ENCODE measurements at places on chromosomes 13 and 19. TPM values are rescaled to one million over a fixed set of nuclear protein-coding genes. Genes with fewer than 3 reads are reported as not detected.
A peak's percentile ranks its signal among the peaks of the same experiment; 100 is the strongest.

DNA sequence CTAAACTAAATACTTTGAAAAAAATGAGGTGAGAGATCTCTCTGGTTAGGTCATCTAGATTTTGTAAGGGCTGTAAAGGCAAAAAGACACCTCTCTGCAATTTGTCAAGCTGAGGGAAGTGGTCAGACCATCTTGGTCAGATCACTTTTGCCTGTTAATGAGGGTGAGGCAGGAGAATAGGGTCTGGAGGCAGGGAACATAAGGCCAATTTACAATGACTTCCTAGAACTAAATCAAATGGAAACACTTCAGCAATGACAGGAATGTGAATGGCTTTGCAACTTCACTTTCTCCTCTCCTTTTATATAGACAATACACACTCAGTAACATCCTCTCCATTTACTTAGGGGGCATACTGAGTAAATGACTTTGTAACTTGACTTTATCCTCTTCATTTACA, 1653.4 kb downstream of the SLITRK5 start:
- DNase-seq, result no peak

GRCh38 chr19:46367426-46367825, 20.5 kb downstream of the PPP5C start:
- no peak for DNase-seq

DNA sequence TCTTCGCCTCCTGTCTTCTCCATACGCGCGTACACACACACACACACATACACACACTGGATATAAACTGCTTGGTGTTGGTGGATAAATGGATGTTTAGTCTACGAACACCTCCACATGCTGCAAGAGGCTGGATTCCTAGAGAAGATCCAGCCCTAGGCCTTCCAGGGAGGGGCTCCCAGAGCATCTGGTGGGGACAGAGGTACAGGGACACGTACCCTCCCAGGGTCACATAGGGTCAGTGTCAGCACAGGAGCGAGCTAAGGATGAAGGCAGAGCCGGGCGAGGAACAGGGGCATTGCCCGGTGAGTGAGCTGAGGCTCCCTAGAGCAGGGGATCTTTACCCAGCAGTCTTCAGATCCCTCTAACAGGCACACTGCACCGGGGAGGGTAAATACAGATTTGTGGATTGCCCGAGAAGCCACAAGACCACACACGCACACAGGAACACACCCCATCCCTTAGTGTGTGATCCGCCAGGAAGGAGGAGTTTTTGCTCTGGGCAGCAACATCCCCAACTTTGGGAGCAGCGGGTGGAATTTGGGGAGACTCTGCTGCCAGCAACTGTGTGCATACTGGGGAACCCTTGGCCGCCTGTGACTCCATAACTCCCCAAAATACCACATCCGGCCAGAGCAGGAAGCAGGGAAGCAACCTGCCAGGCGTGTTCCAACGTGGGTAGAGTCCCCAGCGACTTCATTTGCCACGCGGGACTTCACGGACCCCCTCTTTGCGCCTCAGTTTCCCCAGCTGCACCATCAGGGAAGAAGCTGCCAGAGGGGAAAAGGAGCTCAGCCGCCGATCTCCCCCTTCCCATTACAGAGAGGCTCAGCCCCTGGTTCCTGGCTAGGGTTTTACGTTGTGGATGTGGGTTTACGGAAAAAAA, 5.8 kb upstream of the TLE2 start:
- no peak for DNase-seq

The KRTDAP gene
- not detected for total RNA-seq

The ELSPBP1 gene
- total RNA-seq, result not detected

DNA sequence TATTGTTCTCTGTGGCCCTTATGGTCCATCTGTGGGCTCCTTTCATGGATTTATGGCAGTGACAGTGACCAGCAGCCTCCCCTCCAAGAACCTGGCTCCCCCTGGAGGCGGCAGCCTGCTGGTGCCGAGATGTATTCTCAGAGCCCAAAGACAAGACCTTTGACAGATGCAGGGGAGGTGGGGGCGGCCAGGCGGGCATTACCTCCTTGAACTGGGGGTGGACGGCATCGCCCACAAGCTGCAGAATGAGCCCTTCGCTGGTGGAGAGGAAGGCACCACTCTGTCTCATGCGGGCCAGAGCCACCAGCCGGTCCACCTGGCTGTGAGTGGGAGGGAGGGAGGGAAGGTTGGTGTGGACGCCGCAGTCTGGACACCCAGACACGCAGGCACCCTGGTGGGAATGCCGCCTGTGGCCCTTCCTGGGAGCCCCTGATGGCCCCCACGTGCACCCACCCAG, 6.6 kb downstream of the ISOC2 start:
- DNase-seq, result peak; percentile 52

The BRCA2 gene
- total RNA-seq, result 5.1 TPM

DNA sequence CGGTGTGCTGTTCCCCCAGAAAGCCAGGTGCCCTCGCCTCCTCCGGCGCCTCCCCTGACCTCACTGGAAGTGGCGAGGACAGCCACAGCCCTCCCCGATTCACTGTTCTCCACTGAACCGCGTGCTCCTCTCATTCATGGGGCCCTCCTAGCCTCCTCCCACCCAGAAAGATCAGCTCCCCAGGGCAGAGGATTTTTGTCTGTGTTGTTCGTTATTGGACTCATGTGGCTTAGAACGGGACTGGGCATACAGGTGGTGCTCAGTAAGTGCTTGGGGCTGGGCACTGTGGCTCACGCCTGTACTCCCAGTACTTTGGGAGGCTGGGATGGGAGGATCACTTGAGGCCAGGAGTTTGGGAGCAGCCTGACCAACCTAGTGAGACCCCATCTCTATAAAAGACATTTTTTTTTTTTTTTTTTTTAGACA, 3.8 kb downstream of the PRTN3 start:
- no peak for DNase-seq

GRCh38 chr19:5436106-5436947, 18.9 kb upstream of the ZNRF4 start:
- DNase-seq, result no peak

- DNase-seq, result no peak
Observed at GRCh38 chr13:105436943-105437342, 1098.5 kb downstream of the EFNB2 start.

GRCh38 chr19:1017115-1017905, 3.6 kb downstream of the TMEM259 start:
- no peak for DNase-seq

DNA sequence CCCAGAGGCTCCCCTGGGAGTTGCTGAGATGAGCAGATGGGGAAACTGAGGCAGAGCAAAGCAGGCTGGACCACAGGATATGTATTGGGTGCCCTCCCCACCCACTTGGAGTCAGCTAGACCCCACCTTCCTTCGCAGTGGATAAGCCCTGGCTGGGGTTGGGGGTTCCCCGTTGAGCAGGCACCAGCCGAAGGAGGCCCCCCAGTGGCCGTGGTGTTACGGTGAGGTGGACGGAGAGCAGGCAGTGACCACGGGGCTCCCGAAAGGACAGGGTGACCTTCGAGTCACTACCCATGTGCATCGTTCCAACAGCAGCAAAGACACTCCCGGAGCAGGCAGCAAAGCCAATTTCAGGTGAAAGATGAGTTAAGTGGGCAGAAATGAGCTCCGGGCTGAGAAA, 62.4 kb upstream of the ADGRE5 start:
- DNase-seq, result peak; percentile 4

The APOE gene
- 0.64 TPM for total RNA-seq

The CEACAM4 gene
- not detected for total RNA-seq

DNA sequence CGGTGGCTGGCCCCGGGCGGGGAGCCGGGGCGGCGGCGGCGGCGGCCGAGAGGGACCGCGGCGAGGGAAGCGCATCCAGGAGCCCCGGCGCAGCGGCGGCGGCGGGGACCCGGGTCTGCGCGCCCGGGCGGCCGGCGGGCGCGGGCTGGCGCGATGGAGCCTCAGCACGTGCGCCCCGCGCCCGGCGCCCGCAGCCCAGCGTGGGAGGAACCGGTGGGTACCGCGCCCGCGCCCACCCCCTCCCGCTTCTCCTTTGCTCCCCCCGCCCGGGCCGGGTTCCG, 7.8 kb upstream of the DGKH start:
- DNase-seq, result no peak

The GIPC3 gene
- total RNA-seq, result 1.4 TPM

- peak; percentile 63 for DNase-seq
Observed at GRCh38 chr19:44850641-44851109, 4.6 kb downstream of the NECTIN2 start.

The ZSCAN1 gene
- not detected for total RNA-seq

DNA sequence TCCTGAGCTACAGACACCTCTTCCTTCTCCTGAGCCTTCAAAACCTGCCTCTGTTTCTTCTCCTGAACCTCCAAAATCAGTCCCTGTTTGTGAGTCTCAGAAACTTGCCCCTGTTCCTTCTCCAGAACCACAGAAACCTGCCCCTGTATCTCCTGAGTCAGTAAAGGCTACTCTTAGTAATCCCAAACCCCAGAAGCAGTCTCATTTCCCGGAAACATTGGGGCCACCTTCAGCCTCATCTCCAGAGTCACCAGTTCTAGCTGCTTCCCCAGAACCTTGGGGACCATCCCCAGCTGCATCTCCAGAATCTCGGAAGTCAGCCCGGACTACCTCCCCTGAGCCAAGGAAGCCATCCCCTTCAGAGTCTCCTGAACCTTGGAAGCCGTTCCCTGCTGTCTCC, 10.0 kb downstream of the CHAMP1 start:
- DNase-seq, result no peak

The SIGLEC5 gene
- not detected for total RNA-seq

- no peak for DNase-seq
Observed at GRCh38 chr13:111939666-111940278, 127.2 kb upstream of the SOX1 start.

- DNase-seq, result peak; percentile 54
Observed at GRCh38 chr19:11797491-11797890, 832 bp upstream of the ZNF491 start.

GRCh38 chr13:21615427-21615826, 11.5 kb upstream of the MICU2 start:
- DNase-seq, result no peak

The ZNF223 gene
- total RNA-seq, result 3.2 TPM

The UGGT2 gene
- 29.8 TPM for total RNA-seq

- no peak for DNase-seq
Observed at GRCh38 chr19:14265290-14266036, 59.5 kb upstream of the ADGRL1 start.

The PRR19 gene
- 0.13 TPM for total RNA-seq

DNA sequence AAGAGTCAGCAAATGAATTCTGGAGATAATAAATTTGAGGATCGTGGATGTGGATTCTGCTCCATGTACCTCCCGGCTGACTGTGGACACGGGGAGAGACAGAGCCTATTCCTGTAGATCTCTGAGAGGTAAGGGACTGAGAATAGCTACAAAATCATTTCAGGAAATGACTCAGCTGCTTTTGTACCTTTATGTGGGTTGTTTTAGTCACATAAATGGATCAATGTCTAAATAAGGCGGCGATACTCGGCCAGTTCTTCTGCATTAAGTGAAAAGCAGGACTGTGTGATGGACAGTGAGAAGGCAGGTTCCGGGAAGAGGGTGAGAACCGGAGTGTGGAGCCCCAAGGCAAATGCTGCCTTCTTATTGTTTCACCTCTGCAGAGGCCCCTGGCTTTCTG, 128.1 kb downstream of the EFNB2 start:
- DNase-seq, result peak; percentile 2

DNA sequence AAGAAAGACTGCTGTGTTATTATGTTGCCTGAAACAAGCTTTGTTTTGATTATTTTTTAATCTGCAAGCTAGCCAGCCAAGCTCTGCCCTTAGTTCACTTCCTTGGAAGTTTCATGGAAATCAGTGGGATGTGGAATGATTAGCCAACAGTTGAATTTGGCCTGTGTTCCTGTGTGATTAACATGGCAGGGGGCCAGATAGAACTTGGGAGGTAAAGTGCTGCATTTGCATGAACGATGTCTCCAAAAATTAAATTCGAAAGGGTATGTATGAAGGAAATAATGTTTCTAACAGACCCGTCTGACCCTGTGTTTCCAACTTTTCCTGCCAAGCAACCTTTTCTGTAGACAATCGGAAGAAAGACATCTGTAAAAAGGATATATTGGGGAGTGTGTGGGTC, 32.2 kb downstream of the UFM1 start:
- DNase-seq, result no peak

DNA sequence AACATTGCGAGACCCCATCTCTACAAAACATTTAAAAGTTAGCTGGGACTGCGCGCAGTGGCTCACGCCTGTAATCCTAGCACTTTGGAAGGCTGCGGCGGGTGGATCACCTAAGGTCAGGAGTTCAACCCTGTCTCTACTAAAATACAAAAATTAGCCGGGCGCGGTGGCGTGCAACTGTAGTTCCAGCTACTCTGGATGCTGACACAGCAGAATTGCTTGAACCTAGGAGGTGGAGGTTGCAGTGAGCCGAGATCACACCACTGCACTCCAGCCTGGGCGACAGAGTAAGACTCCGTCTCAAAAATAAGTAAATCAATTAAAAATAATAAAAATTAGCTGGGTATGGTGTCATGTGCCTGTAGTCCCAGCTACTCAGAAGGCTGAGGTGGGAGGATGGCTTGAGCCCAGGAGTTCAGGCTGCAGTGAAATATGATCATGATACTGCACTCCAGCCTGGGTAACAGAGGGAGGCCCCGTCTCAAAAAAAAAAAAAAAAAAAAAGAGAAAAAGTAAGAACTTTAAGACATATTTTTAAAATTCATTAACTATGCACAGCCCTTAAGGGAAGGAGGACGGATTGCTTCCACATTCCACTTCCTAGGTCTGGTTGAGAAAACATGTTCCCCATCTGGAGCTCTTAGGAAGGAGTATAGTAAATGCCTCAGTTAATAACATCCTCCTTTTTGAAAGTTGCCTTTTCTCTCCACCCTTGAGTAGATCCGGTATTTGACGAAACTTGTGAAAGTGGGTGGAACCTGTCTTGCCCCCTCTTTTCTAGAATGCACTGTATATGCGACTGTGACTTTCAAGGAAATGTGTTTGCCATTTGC, 26.1 kb downstream of the EXOC3L2 start:
- no peak for DNase-seq

- DNase-seq, result no peak
Observed at GRCh38 chr19:18760440-18761383, 30.4 kb downstream of the COMP start.

The RFXAP gene
- 1.3 TPM for total RNA-seq

- DNase-seq, result no peak
Observed at GRCh38 chr13:78197231-78197630, 278.6 kb upstream of the EDNRB start.

DNA sequence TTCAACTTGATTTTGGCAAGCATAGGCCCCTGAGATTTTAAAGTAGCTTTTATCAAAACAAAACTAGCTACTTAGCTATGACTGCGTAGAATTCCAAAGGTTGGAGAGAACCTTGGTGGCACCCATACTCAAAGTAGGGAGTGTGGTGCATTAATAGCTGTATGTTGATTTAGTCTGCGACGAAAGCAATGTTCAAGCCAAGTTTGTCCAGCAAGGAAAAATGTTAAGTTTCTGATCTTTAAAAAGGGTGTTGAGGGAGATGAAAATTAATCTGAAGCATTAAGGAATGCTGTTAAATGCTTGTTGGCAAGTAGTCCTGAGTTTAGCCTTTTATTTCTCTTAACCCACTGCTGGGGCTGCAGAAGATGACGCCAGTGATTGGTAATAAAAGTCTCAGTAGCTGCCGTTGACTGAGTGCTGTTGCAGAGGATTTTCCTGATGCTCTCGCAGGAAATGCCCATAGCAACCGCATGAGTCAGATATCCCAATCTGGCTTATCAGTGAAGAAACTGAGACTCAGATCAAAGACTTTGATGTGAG, 75.9 kb upstream of the RNF113B start:
- DNase-seq, result peak; percentile 87
